Muscle of leg (tissue), 16 donors: ENCODE measurements at places on chromosomes 1 and 21. TPM values are rescaled to one million over a fixed set of nuclear protein-coding genes. Genes with fewer than 3 reads are reported as not detected.
A peak's percentile ranks its signal among the peaks of the same experiment; 100 is the strongest.

DNA sequence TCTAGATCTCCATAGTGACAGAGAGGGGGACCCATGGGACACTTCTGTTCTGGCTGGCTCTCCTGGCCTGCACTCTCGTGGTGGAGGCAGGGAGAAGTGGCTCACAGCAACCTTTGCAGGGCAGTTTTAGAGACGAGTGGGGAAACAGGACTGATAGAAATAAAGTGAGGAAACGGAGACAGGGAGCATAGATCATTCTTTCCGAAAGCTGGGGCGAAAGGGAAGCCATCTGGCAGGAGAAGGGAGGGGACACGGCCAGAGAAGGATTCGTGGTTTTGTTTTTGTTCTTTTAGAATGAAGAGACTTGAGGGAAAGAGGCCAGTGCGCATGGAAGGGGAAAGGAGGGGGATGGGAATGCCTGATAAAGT is 3.5 kb downstream of the TIE1 start:
- H3K36me3 ChIP-seq, result no peaks in the 10 kb centered on the region
- H3K27ac ChIP-seq, result no peak overlapping the region
- H3K4me3 ChIP-seq, result no peak overlapping the region

The ROR1 gene
- 10.5 TPM for total RNA-seq

The ZMYND12 gene
- total RNA-seq, result 0.80 TPM

DNA sequence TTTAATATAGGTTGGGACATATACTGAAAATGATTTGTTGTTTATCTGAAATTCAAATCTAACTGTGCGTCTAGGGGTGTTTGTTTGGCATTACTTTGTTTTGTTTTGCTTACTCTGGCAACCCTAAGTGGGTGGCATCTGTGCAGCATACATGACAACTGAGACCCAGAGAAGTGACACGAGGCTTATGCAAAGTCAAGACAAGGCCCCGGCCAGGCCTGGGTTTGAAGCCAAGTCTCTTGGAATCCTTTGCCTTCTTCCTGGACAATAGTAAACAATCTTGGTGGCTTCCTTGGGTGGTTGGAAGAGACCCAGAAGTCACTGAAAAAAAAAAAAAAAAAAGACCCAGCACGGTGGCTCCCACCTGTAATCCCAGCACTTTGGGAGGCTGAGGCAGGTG is 197.6 kb upstream of the TMEM51 start:
- H3K27me3 ChIP-seq, result no peaks in the 10 kb centered on the region
- peaks cover 21% of the 10 kb centered on the region for H3K36me3 ChIP-seq
- H3K4me3 ChIP-seq, result no peak overlapping the region
- DNase-seq, result no peak

DNA sequence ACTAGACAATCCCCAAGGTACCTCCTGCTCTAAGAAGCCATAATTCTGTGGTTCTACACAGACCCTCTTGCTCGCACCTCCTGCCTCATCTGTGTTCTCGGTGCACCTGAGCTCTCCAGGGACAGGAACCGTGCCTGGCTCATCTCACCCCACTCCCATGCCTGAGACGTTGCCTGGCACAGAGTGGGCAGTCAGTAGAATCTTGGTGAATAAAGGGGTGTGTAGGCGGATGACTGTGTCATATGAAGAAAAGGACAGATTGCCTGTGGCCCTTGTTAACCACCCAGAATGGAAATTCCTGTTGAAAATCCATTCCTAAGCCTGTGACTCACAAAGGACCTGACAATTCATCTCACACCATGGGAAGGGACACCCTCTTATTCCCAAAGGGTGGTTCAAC is 92.9 kb downstream of the KCNN3 start:
- peaks cover 2% of the 10 kb centered on the region for H3K27me3 ChIP-seq
- peaks cover 7% of the 10 kb centered on the region for H3K36me3 ChIP-seq
- H3K4me3 ChIP-seq, result no peak overlapping the region
- peaks cover 33% of the 10 kb centered on the region for H3K4me1 ChIP-seq
- no peak overlapping the region for H3K27ac ChIP-seq

DNA sequence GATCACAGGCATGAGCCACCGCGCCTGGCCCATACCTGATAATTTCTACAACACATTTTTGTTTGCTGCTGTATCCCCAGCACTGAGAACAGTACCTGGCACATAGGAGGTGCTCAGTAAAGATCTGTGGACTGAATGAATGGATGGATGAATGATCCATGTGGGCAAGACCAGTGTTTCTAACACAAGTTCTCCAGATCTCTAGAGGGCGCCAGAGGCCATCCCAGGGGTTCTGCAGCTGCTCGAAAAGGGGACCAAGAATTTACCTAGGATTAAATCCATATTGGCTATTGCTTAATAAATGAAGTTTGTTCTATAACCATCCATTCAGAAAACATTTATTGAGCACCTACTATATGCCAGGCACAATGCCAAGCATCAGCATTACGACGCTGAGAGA is 167.7 kb downstream of the ACTL8 start:
- H3K27me3 ChIP-seq, result peaks cover 2% of the 10 kb centered on the region
- no peak overlapping the region for H3K4me3 ChIP-seq
- no peak overlapping the region for H3K27ac ChIP-seq
- DNase-seq, result peak; percentile 40

DNA sequence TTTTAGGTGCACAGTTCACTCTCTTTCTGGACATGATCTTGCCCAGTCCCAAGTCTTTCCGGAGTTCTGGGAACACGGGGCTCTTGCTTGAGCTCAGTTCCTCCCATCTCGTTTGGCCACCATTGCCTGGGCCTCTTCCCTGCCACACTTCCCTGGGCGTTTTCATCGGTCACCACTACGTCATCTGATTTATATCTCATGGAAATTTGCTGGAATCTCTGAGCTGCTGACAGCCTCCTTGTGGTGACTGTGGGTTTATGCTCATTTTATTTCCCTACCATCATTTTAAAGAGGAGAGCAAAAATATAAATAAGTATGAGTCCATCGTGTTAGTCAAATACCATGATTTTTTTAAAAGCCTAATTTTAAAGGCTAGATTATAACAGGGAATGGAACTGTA is 449.1 kb upstream of the KAZN start:
- H3K27me3 ChIP-seq, result no peaks in the 10 kb centered on the region
- peak; percentile 42 for DNase-seq
- no peaks in the 10 kb centered on the region for H3K36me3 ChIP-seq

DNA sequence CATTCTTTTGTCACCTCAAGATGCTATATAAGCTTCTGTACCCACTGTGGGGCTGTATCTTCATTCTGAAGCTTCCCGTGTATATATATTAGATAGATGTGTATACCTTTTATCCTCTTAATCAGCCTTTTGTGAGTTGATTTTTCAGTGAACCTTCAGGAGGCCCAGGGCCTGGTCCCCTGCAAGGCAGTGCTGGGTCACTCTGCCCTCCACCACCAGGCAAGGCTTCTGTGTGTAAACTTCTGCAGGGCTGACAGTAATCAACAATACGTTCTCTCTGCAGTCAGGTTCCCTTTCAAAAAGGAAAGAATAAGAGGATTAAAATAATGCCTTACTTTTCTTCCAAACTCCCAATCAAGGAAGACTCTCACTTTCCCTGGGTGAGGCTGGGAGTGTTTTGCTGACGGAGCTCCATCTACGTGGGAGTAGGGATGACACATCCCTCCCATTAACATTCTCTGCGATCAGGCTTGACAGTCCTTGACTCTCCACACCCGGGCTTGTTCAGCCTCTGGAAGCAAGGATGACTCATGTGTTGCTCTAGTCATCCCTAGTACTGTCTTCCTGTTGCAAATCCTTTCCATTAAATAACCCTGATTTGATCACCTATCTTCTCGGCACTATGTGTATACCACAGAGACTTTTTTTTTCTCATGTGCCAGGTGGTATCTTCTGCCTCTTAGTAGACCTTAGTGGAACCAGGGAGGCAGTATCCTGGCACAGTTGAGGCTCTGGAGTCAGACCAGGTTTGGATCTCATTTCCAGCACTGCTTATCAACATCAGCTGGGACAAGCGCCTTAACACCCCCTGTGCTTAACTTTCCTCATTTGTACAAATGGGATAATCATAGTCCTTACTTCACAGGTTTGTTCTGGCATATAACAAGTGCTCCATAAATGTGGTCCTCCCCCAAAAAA is 70.3 kb upstream of the KCNK1 start:
- no peak overlapping the region for H3K4me3 ChIP-seq
- no peaks in the 10 kb centered on the region for H3K27me3 ChIP-seq
- no peaks in the 10 kb centered on the region for H3K4me1 ChIP-seq
- peak; percentile 14 for DNase-seq
- no peak overlapping the region for H3K27ac ChIP-seq

GRCh38 chr1:18805925-18806849 is 53.3 kb downstream of the TAS1R2 start:
- no peaks in the 10 kb centered on the region for H3K36me3 ChIP-seq
- H3K4me3 ChIP-seq, result no peak overlapping the region
- H3K4me1 ChIP-seq, result peaks cover 82% of the 10 kb centered on the region
- H3K27ac ChIP-seq, result peak overlapping the region; percentile 91
- peaks cover 3% of the 10 kb centered on the region for H3K27me3 ChIP-seq

- DNase-seq, result peak; percentile 66
- H3K27ac ChIP-seq, result no peak overlapping the region
- H3K4me1 ChIP-seq, result no peaks in the 10 kb centered on the region
- no peak overlapping the region for H3K4me3 ChIP-seq
Observed at GRCh38 chr1:21607549-21608529, 61.3 kb downstream of the RAP1GAP start.

DNA sequence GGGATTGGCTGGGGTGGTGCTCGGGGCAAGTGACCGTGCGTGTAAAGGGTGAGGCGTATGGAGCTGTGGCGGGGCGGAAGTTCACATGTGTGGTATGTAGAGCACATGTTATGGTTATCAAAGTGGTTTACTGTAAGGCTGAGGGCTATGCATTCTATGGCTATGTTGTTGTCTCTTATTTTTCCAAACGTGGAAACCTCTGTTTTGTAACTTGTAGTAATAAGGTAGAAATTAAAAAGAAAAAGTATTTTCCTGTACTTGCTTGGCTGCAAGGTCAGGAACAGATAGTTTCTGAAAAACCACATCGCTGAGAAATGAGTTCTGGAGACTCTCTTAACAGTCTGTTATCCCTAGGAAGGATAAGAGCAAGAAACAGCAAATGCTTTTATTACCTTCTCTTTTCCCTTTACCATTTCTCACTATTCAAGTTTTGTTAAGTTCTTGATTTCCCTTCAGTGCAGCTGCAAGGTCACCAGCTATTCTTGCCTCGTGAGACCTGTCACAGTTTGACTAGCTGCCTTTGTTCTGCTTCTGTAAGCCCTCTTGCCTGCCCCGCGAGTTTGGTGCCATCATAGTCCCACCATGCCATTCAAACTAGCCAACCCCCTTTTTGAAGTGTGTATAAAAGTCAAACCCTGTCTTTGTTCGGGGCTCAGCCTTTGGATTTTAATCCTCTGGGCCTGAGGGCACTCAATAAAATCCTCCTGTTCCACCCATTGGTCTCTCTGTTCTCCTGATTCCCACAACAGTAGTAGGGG is 9.5 kb downstream of the RNU1-2 start:
- H3K27me3 ChIP-seq, result no peaks in the 10 kb centered on the region
- no peaks in the 10 kb centered on the region for H3K36me3 ChIP-seq
- peak overlapping the region; percentile 53 for H3K4me3 ChIP-seq
- DNase-seq, result peak; percentile 94
- peaks cover 25% of the 10 kb centered on the region for H3K4me1 ChIP-seq
- peak overlapping the region; percentile 98 for H3K27ac ChIP-seq

DNA sequence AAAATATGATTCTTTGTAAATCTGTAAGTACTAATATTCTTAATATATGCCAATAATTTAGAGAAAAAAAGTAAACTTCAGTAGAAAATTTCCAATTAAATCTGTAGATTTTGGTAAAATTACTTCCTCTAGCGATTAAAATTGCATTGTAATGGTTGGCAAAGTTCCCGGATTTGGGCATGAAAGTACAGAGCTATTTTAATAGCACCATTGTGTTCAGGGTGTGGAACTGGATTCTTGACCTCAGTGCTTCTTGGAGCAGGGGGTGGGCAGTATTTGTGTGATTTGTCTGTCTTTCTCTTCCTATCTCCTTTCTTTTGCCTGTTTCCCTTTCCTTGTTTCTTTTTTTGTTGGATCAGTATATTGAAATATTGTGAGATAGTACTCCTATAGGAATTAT is 72.1 kb downstream of the DNM3 start:
- no peak overlapping the region for H3K4me3 ChIP-seq
- H3K4me1 ChIP-seq, result no peaks in the 10 kb centered on the region
- H3K27ac ChIP-seq, result no peak overlapping the region
- no peaks in the 10 kb centered on the region for H3K36me3 ChIP-seq

GRCh38 chr21:41488080-41488479 is 19.9 kb downstream of the TMPRSS2 start:
- H3K27me3 ChIP-seq, result no peaks in the 10 kb centered on the region
- DNase-seq, result no peak
- H3K36me3 ChIP-seq, result no peaks in the 10 kb centered on the region
- H3K27ac ChIP-seq, result no peak overlapping the region
- no peak overlapping the region for H3K4me3 ChIP-seq
- peaks cover 2% of the 10 kb centered on the region for H3K4me1 ChIP-seq

GRCh38 chr1:46246548-46247435 is 771 bp upstream of the RAD54L start:
- peak overlapping the region; percentile 70 for H3K4me3 ChIP-seq
- peak; percentile 79 for DNase-seq
- H3K4me1 ChIP-seq, result peaks cover 8% of the 10 kb centered on the region
- H3K27ac ChIP-seq, result peak overlapping the region; percentile 86

GRCh38 chr1:30449428-30450147 is 273.8 kb downstream of the MATN1 start:
- H3K27me3 ChIP-seq, result peaks cover 5% of the 10 kb centered on the region
- H3K4me1 ChIP-seq, result peaks cover 3% of the 10 kb centered on the region
- no peak for DNase-seq
- no peak overlapping the region for H3K27ac ChIP-seq
- no peak overlapping the region for H3K4me3 ChIP-seq

- H3K27ac ChIP-seq, result no peak overlapping the region
- DNase-seq, result peak; percentile 18
- no peaks in the 10 kb centered on the region for H3K4me1 ChIP-seq
- peaks cover 8% of the 10 kb centered on the region for H3K36me3 ChIP-seq
Observed at GRCh38 chr21:17793246-17794123, 25.7 kb downstream of the C21orf91 start.

The BARHL2 gene
- total RNA-seq, result not detected

- H3K27me3 ChIP-seq, result no peaks in the 10 kb centered on the region
- no peaks in the 10 kb centered on the region for H3K4me1 ChIP-seq
- H3K27ac ChIP-seq, result no peak overlapping the region
- no peak for DNase-seq
- H3K4me3 ChIP-seq, result no peak overlapping the region
Observed at GRCh38 chr1:199954699-199955098, 72.8 kb upstream of the NR5A2 start.

The ILDR2 gene
- total RNA-seq, result 2.5 TPM

- DNase-seq, result peak; percentile 69
- H3K27ac ChIP-seq, result no peak overlapping the region
- H3K4me1 ChIP-seq, result peaks cover 17% of the 10 kb centered on the region
- peaks cover 2% of the 10 kb centered on the region for H3K36me3 ChIP-seq
- no peak overlapping the region for H3K4me3 ChIP-seq
- H3K27me3 ChIP-seq, result no peaks in the 10 kb centered on the region
Observed at GRCh38 chr1:5935026-5935425, 57.2 kb downstream of the NPHP4 start.

The S100A7 gene
- total RNA-seq, result not detected

GRCh38 chr21:29349702-29350101 is 51.0 kb downstream of the BACH1 start:
- H3K27ac ChIP-seq, result no peak overlapping the region
- peaks cover 6% of the 10 kb centered on the region for H3K4me1 ChIP-seq
- peak; percentile 41 for DNase-seq
- H3K4me3 ChIP-seq, result no peak overlapping the region

- peaks cover 2% of the 10 kb centered on the region for H3K4me1 ChIP-seq
- H3K4me3 ChIP-seq, result no peak overlapping the region
- peaks cover 27% of the 10 kb centered on the region for H3K36me3 ChIP-seq
- H3K27me3 ChIP-seq, result no peaks in the 10 kb centered on the region
- DNase-seq, result no peak
Observed at GRCh38 chr1:207810606-207811295, 58.9 kb downstream of the CD46 start.

The PODN gene
- total RNA-seq, result 5.4 TPM
